ENCODE measurements at places on chromosomes 11 and 22. TPM values are rescaled to one million over a fixed set of nuclear protein-coding genes. Genes with fewer than 3 reads are reported as not detected.

The CSF2RB gene
- 2.0 TPM for polyA plus RNA-seq

DNA sequence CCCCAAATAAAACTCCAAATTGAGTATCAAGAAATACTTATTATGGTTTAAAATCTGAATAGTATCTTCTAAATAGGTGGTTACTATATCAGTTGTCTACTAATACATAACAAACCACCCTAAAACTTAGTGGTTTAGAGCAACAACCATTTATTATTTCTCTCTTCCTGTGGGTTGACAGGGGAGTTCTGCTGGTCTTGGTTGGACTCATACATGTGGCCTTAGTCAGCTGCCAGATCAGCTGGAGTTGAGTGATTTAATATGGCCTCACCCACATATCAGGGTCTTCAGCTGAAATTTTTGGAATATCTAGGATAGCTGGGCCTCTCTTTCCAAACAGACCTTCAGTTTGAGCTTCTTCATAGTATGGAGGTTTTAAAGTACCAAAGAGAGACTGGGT is 34.5 kb downstream of the C11orf65 start:
- DNase-seq: no peak

DNA sequence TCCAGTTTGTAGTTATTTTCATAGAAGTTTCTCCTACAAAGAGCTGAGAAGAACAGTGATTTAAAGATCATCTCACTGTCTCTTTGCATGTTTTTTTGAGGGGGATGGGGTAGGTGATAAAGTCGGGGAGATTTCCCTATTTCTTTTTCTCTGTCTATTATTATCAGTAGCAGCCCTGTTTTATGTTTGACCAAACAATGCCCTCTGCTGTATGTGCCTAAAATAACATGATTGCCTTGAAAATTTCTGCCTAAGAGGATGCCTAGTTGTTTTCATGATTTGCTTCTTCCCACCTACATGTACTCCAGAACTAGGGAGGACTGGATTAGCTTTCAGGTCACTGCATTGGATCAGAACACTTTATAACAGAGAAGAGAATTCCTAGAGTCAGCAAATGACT is 1330.2 kb downstream of the LRRC4C start:
- DNase-seq: peak; percentile 10

DNA sequence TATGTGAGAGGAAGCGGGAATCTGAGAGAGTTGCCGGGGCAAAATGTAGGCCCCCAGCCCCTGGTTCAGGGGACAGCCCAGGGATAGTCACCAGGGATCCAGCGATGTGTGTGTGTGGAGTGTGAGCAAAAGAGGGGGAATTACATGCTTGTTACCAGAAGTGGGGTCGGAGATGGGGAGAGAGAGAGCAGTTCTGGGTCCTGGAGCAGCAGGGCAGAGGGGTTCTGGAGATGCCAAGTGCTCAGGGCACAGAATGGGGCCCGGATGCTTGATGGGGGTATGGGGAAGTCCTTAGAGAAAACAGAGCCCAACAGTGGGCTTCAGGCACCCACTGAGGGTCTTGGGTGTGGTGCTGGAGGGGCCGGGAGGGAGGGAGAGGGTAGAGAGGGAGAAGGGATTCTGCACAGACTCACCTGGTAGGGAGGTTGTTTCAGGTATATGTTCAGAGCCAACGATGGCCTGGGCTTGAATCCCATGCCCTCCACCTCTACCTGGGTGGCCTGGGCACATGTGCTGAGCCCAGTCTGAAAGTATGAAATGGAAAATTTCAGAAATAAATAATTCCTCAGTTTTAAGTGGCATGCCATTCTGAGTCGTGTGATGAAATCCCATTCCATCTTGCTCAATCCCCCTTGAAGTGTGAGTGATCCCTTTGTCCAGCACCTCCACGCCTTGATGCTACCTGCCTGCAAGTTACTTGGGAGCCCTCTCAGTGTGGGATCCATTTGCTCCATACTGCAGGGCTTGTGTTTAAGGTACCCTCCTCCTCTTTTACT is 12.4 kb downstream of the SMIM38 start:
- DNase-seq: no peak

DNA sequence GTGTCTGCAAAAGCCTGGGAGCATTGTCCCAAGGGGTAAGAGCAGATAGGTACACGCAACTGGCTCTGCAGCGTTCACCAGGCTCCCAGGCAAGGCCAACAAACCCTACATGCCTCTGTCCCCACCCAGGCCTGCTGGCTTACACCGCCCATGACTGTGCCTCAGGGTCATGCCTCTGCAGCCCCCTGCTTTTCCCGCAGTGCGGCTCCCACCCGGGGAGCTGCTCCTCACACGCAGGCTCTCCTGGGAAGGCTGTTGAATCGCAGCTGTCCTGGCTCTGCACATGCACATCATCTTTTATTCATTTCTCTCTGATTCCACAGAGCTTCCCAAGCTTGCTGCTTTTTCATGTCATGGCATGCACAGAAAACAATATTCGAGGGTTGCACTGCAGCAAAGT is 29.2 kb upstream of the B3GAT1 start:
- no peak for DNase-seq
